Hepatic stellate cell (primary cell): ENCODE measurements at places on chromosomes 11 and 22.

DNA sequence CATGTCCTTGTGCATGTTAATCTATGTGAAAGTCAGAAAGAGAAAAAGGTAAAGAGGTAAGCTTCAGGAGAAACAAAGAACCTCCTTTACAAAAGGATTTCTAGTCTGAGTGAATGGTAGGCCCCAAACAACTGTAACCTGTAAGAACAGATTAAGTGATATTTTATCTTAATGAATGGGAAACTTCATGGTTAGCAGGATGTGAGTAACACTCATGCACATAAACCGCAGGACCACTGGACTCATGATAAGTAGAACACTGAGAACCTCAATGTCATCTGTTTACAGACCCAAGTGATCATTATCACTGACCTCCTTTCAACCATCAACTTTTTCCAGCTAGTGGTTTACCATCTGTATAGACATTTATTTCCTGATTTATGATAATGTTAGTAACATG lies 19.9 kb downstream of the OR8G5 start:
- DNase-seq: no peak

- no peak for DNase-seq
Observed at GRCh38 chr11:121533601-121534000, 80.8 kb upstream of the SORL1-AS1 start.

GRCh38 chr22:34645375-34645774 lies 420.6 kb upstream of the ISX start:
- DNase-seq: no peak

- peak; percentile 11 for DNase-seq
Observed at GRCh38 chr11:7186190-7186589, 65.5 kb upstream of the SYT9 start.

GRCh38 chr11:76861490-76861953 lies 804 bp downstream of the ACER3 start:
- DNase-seq: peak; percentile 17
